ENCODE measurements at places on chromosomes 6 and 20.

DNA sequence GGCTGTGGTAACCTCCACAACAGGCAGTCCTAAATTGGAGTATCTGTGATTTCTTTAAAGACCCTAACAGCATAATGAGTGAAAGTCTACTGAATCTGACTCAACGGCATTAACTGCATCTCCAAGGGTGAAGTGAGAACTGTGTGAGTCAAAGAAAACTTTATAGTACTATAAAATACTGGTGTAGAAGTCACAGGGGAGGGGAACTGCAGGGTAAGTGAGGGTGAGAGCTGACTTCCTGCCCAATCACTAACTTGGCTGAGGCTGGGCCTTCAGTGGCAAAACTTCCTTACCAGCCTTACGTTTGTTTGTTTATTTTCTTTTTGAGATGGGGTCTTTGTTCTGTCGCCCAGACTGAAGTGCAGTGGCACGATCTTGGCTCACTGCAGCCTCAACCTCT, 109.8 kb downstream of the PTPRK start:
- DNase-seq, result peak; percentile 52

DNA sequence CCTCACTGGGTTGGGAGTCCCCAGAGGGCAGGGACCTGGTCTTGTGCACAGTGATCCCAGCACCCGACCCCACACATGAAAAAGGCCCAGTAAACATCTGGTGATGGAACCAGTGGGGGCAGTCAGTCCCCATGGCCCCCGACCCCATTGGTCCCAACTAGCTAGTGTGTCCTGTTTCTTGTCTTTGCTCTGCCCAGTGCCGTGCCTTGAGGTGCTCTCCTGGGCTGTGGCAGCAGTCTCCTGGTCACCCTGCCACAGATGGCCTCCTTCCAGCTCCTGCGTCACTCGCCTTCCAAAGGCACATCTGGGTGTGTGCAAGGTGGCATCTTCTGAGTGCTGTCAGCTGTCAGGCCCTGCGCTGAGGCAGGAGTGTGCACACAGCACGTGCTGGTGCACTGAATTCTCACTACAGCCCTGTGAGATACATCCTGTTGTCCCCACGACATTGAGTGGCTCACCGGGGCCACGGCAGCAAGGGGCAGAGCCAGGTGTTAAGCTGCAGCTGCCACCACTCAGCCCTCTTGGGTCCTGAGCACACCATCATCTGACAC, 3.9 kb downstream of the NPEPL1 start:
- no peak for DNase-seq

- no peak for DNase-seq
These were observed 4.0 kb upstream of the PLN start for GRCh38 chr6:118544105-118544504.

DNA sequence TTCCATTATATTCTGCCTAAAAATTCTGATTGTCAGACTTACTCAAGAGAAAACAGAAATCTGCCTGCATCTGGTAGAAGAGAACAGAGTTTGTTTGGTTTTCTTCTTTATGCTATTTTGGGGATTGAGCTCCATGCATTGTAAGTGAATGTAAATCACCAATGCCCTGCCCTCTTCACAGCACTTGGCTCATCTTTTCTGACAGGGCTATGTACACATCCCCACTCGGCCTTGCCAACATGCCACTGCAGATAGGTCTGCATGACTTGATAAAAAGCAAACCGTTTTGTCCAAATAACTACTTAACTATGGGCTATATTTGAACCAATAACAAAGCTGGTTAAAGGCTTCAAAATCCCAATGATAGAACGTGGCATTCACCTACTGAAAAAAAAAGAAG, 117.7 kb downstream of the IBTK start:
- DNase-seq, result no peak

- no peak for DNase-seq
These were observed 222.5 kb downstream of the GJA1 start for GRCh38 chr6:121657972-121658371.

DNA sequence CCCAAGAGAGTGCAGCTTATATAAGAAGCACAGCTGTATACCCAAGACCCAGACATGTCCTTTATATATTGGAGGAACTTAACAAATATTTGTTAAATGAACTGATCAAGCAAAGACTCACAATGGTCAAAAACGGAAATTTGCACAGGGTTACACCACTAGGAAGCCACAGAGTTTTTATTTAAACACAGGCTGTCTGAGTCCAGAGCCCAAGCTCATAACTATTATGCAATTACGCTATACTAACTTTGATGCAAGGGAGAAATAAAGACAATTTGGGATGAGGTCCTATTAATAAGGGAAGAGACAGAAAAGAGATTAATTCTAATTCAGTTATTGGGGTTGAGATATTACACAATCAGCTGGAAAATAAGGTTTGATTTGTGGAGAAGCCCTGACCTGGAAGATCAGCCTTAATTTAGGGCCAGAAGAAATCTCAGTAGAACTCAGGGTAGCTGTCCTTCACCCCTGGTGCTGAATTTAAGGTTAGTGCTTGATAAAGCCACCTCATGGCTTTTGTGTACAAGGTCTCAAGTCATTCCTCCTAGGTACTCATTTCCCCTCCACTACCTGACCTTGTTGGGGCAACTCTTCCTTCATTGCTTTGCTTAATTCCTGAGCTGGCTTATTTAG, 10.5 kb upstream of the ZNF334 start:
- DNase-seq, result peak; percentile 19

DNA sequence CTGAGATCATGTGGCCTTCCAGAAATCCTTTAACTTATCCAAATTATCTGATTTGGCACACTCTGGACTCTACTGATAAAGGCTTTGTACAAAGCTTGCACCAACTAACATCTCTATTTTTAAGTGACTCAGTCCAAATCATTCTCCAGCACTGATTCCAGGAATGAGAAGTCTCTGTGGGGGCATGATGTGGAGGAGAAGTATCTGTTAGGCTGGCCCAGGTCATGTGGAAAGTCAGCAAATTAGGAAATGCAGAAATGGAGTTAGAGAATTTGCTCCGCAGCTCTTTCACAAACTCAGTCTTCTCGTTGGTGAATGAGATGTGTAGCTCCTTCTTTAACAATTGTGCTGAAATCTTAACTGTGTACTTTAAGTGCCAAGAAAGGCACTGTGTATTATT, 165.7 kb downstream of the ZNF217 start:
- DNase-seq, result no peak
